Stimulated activated CD4-positive, alpha-beta T cell treated with anti-CD3 and anti-CD28 coated beads, TNF-alpha, amount 100 ng/mL, for 4 hours (primary cell): ENCODE measurements at places on chromosomes 7 and 10.

- no peak for DNase-seq
These were observed 19.2 kb upstream of the TTYH3 start for GRCh38 chr7:2612445-2613097.

DNA sequence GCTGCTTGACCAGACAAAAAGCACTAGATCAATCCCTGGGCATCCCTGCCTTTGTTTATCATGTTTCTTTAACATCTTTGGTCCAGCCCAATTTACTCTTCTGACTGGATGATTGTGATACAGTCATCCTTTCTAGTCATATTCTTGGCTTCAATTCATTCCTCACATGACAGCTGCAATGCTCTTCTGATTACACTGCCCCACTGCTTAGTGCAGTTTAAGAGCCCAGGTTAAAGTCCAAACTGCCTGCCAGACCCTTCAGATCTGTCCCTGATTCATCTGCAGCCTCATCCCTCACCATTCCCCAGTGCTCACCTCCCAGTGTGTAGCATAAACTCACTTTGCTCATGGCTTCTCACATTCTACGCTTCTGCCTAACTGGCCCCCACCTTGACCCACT, 383.8 kb downstream of the TNS3 start:
- no peak for DNase-seq

- no peak for DNase-seq
These were observed 13.4 kb downstream of the NHLRC2 start for GRCh38 chr10:113867904-113868303.

GRCh38 chr10:8361510-8361844, 307.0 kb downstream of the GATA3 start:
- no peak for DNase-seq

- DNase-seq = no peak
These were observed 181.0 kb upstream of the RHOBTB1 start for GRCh38 chr10:61124756-61125530.

- no peak for DNase-seq
These were observed 235.5 kb upstream of the MEOX2 start for GRCh38 chr7:15922002-15922401.

DNA sequence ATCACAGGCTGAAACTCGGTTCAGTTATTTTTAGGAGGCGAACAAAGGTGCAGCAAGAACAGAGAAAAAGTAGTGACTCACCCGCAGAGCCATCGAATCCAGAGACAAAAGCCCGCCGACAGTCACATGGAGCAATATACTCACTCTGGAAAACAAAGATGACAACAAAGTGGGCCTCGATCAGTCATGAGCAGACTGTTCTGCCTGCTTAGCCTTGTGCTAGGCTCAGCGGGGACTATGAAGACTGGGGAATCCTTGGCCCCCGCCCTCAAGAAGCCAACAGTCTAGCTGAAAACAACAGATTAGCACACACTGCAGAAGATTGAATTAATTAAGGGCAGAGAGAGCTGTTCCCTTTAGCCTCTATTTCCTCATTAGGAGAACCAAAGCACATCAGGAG, 30.4 kb downstream of the XPNPEP1 start:
- DNase-seq = no peak

DNA sequence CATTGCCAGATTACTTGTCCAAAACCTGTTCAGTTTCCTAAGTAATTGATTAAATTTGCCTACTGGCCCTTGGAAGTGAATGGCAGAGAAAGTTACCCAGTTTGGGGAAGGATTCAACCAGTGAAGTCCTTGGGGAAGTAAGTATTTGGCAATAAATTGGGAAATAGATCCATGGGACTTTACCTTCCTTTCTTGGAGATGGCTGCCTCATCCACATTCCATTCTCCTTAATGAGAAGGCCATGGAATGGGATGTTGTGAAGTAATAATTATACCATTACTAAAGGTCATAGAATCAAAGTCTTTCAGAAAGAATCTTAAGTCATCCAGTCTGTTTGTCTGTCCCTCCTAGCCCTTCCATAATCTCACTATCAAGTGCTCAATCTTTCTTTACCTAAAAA, 4.5 kb upstream of the COPG2 start:
- DNase-seq = no peak

- DNase-seq = no peak
These were observed 181.4 kb upstream of the TNS3 start for GRCh38 chr7:47763063-47763974.

DNA sequence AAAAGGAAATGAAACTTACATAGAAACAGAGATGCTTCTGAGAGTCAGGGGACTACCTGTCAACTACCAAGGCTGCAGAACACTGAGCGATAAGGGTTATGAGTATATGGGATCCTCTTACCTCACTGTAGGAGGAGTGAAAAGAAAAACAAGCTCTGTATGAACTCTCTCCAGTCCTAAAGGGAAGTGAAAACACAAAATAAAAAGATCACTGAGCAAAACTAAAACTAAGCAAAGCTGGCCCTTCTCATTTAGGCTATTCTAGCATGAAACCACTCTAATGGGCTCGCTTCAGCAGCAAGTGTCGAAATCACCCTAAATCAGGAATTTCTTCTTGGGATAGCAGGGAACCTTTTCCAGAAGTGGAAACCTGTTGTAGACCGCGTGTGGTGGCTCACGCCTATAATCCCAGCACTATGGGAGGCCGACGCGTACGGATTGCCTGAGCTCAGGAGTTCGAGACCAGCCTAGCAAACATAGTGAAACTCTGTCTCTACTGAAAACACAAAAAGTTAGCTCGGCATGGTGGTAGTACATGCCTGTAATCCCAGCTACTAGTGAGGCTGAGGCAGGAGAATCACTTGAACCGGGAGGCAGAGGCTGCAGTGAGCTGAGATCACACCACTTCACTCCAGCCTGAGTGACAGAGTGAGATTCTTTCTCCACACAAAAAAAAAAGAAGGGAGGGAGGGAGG, 27.0 kb downstream of the DCLRE1C start:
- no peak for DNase-seq

- DNase-seq = no peak
These were observed 116.1 kb upstream of the ZMIZ1 start for GRCh38 chr10:78952686-78953085.

DNA sequence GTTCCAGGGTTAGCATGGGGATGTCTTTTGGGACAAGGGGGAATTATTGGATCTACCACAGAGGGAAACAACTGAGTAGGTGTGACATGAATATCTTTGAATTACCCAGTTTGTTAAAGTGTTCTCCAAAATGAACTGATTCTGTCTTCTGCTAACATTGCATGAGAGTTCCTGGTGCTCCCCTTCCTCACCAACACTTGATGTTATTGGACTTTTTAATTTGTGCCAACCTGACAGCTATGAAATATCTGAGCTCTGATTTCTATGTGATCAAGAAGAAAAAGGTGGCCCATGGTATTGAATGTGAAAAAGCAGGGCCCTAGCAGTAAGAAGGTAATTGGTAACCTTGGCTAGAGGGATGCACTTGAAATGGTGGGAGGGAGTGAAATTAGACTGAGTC, 4.6 kb upstream of the VPS37D start:
- DNase-seq = no peak

DNA sequence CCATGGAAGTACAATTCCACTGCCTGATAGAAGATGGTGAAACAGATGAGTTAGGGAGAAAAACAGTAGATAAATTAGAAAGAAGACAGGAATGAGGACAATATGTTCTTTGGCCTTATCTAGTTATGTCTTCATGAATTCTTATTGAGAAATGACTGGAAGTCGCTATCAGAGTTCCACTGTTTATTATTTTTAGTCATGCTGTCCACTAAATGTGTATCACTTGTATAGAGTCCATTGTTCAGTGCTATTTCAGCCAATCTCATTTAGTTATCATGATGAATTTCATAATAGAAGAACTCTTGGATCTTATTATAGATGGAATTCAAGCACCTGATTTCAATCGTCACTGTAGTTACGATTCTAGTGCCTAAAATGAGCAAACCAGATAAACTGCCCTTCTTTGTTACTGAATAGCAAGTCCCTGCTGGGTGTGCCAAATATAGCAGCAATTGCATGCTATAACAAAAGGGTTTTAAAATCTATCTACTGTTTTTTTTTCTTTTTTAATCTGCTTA, 177.7 kb upstream of the COL1A2 start:
- DNase-seq = no peak

DNA sequence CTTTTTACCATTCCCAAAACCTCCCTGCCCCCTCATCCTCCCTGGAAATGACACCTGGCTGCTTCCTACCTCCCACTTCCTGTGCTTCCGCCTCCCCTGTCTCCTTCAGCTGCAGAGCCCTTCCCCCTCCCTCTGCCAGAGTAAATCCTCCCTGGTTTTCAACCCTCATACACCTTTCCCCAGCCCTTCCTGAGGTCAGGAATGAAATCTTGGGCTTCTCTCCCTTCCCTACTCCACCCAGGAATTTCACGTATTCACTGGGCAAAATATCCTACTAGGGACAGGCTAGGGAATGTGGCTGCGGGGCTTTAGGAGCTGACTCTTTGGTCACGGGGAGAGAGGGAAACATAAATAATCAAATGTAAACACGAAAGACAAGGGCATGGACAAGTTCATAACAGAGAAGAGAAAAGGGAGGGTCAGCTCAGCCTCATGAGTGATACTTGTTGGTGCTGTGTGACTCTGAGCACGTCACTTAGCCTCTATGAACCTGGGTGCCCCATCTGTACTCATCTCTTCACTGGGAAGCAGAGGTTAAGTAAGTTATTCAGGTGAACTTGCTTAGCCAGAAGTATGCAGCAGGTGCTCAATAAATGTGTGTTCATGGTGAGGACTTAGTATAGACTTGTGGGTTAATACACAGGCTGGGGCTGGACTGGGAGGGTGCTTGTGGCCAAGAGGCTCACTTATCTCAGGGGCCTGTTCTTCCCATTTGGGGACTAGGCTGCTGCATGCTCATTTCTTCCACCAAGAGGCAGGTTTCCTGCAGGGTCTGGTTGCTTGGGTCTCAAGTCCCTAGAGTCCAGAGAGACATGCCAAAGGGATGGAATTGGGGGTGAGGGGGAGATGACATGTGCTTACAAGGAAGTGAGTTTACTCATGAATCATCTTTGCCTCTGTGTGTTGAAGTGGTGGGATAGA, 10.0 kb upstream of the DUSP5 start:
- no peak for DNase-seq

DNA sequence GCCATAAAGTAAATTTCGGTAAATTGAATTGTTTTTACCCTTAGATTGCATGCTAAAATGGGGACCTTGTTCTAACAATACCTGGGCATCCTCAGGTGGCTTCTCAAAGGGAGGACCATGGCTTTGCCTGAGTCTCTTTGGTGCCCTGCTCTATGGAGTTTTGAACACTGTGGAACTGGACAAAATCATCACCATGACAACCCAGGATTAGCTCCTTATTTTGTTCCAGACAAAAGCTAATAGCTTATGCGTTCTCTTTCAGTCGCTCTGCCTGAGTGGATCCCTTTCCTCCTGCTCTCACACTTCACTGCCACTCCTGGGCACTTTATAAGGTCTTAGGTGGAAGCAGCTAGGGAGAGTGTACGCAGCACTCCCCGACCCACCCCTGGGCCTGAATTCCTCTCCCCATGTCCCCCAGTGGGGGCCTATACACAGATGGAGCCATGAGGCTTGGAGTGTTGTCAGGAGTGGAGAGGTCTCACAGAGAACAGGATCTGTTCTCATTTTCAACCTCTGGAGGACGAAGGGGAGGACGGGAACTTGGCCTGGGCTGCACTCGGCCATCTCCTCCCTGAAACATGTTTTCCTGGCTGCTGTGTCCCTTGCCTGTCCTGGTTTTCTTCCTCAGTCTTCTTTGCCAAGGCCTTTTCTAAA, 19.0 kb downstream of the ADCYAP1R1 start:
- DNase-seq = no peak

GRCh38 chr10:123156078-123156477, 1.9 kb downstream of the BUB3 start:
- no peak for DNase-seq

GRCh38 chr10:106519376-106520030, 645.0 kb downstream of the SORCS1 start:
- no peak for DNase-seq

GRCh38 chr7:151762583-151763245, 114.2 kb downstream of the PRKAG2 start:
- DNase-seq = no peak

DNA sequence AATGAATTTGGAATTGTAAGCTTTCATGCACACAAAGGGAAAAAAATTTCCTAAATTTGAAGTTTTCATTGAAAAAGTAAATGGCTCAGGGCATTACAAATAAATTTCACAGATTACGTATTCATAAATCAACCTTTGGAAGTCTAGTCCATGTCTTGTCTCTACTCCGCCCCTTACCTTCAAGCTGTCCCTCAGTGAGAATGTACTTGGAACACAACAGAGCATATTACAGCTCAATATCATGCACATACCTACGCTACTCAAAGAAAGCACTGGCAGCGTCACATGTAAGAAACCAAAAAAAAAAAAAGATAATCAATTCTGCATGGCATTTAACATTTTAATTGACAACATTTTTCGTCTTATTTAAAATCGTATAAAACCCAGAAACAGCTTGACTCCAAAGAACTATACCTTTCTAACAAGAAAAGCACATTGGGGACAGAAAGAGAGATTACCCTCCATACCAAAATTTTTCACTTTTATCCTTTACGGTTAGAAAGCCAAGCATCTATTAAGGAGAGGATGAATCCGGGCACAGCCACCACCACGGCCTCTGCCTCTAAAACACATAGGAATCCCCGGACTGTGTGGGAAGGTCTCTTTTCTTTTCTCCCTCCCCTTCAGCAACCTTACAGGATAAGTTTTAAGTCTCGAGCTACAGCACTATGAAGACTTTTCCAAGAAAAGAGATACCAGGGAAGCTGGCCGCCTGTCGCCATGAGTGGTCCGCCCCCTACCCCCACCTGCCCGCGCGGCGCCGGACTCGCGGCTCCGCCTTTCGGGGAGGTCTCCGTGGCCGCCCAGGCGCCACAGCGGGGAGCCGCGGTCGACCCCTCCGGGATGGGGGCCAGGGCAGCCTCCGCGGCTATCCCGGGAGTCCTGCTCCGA, 1.1 kb downstream of the JMJD1C start:
- DNase-seq = no peak

DNA sequence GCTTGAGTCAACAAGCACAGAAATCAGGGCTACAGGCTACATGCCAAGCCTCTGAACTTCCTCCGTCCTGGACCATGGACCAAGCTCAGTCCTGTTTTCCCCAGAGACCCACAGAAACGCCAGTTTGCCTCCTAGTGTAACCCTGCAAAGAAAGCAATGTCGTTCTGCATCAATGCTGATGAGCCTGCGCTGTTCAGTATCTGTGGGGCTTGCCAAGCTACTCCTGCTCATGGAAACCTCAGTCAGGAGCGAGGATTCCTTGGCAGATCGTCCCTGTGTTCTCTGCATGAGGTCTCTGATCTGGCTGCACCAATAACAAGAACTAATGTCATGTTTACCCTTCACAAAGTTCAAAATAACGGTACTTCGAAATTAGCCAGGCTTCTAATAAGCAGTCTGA, 495.5 kb upstream of the C7orf33 start:
- DNase-seq = no peak

- DNase-seq = no peak
These were observed 298.7 kb upstream of the LRRTM3 start for GRCh38 chr10:66627156-66627555.

GRCh38 chr7:108515013-108515412, 10.9 kb downstream of the PNPLA8 start:
- no peak for DNase-seq
